ENCODE measurements at places on chromosomes 2 and 18.
A peak's percentile ranks its signal among the peaks of the same experiment; 100 is the strongest.

DNA sequence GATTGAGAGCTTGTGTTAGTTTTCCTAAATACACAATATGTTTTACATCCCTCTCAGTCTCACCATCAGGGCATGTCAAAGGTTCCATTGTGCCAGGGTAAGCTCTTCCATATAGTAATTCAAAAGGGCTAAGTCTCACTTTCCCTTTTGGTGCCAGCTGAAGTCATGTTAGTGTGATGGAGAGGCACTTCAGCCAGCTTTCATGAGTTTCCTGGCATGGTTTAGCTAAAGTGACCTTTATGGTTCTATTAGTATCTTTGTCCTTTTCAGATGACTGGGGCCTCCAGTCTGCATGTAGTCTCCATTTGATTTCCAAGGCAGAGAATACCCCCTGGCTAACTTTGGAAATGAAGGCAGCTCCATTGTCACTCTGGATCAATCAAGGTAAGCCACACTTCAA, 27.2 kb downstream of the NAT8 start:
- no peak for DNase-seq
- H3K27ac ChIP-seq = no peak overlapping the region
- no peak overlapping the region for H3K4me3 ChIP-seq
- no peaks in the 10 kb centered on the region for H3K27me3 ChIP-seq

- no peak overlapping the region for H3K27ac ChIP-seq
- H3K36me3 ChIP-seq = no peaks in the 10 kb centered on the region
- DNase-seq = no peak
- no peaks in the 10 kb centered on the region for H3K4me1 ChIP-seq
- no peak overlapping the region for H3K4me3 ChIP-seq
These were observed 53.9 kb upstream of the NRP2 start for GRCh38 chr2:205628422-205628821.

DNA sequence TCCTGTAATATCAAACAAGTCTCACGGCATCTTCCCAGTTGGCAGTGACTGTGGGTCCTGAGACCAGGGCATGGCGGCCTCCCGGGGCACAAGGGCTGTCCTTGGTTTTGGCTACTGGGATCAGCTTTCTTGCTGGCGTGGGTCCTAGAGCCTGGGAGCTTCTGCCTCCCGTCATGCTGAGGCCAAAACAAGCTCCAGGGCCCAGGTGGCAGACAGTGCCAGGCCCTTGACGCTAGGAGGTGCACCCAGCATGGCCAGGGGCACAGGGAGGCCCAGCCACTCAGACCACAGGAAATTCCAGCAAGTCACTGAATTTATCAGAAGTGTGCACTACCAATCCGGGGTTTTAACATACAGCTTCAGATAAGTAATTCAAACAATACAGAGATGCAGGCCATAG, 184.7 kb downstream of the EIPR1 start:
- no peak overlapping the region for H3K27ac ChIP-seq
- DNase-seq = peak; percentile 24
- H3K4me1 ChIP-seq = no peaks in the 10 kb centered on the region
- H3K4me3 ChIP-seq = no peak overlapping the region

DNA sequence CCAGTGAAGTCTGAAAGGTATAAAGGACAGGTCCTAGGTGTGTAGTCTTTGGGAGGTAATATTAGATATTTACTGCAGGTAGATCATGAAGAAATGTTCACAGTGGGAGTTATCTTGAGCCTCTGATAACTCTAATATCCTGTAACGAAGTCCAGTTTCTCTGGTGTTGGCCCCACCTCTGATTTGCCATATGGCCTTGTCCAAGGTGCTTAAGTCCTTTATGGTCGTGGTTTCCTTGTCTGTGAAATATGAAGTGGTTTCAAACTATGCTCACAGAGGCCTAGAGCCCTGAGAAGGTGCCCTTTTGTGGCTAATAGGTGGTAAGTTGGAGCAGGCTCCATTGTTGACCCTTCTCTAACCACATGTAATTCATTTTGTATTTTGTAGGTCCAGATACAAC, 190.7 kb downstream of the ICOS start:
- H3K36me3 ChIP-seq = no peaks in the 10 kb centered on the region
- no peaks in the 10 kb centered on the region for H3K27me3 ChIP-seq
- no peak overlapping the region for H3K27ac ChIP-seq
- no peaks in the 10 kb centered on the region for H3K4me1 ChIP-seq
- no peak for DNase-seq
- no peak overlapping the region for H3K4me3 ChIP-seq

GRCh38 chr2:9686061-9686460, 55.3 kb upstream of the YWHAQ start:
- no peaks in the 10 kb centered on the region for H3K27me3 ChIP-seq
- H3K27ac ChIP-seq = no peak overlapping the region
- no peaks in the 10 kb centered on the region for H3K4me1 ChIP-seq
- H3K4me3 ChIP-seq = no peak overlapping the region
- DNase-seq = no peak
- H3K36me3 ChIP-seq = no peaks in the 10 kb centered on the region

GRCh38 chr2:30949435-30949834, 142.2 kb upstream of the CAPN13 start:
- no peak overlapping the region for H3K4me3 ChIP-seq
- no peaks in the 10 kb centered on the region for H3K36me3 ChIP-seq
- H3K4me1 ChIP-seq = no peaks in the 10 kb centered on the region
- no peak overlapping the region for H3K27ac ChIP-seq
- DNase-seq = no peak

DNA sequence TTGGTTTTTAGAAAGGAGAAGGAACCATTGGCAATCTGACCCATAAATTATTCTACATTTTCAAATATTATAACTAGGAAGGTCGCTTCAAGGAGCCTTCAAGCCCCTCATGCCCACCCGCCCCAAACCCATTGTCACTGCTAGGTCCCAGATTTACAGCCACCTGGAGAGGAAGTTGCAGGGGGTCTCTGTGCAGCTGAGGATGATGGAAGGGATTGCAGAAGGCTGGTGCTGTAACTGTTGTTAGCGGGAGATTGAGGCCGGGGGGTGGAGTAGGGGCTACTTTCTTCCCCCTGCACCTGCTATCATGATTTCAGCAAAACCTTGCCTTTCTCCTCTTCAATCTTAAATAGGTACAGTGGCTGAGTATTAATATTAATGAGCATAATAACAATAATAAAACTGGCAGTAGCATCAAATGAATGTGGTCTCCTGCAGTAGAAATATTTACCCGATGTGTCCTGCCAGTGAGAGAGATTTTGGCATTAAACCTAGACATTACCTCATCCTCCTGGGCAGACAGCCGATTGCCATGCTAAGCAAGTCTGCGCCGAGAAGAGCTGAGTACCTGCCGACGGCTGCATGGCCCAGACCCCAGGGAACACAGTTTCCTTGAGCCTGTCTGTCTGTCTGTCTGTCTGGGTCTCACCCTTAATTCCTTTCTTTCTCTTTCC, 225.4 kb downstream of the FAM210A start:
- peak overlapping the region; percentile 73 for H3K27ac ChIP-seq
- peak overlapping the region; percentile 21 for H3K4me3 ChIP-seq
- no peak for DNase-seq
- peaks cover 5% of the 10 kb centered on the region for H3K4me1 ChIP-seq

GRCh38 chr2:18490901-18491300, 69.6 kb downstream of the RDH14 start:
- no peak overlapping the region for H3K4me3 ChIP-seq
- no peaks in the 10 kb centered on the region for H3K4me1 ChIP-seq
- no peaks in the 10 kb centered on the region for H3K36me3 ChIP-seq
- DNase-seq = no peak
- no peaks in the 10 kb centered on the region for H3K27me3 ChIP-seq

DNA sequence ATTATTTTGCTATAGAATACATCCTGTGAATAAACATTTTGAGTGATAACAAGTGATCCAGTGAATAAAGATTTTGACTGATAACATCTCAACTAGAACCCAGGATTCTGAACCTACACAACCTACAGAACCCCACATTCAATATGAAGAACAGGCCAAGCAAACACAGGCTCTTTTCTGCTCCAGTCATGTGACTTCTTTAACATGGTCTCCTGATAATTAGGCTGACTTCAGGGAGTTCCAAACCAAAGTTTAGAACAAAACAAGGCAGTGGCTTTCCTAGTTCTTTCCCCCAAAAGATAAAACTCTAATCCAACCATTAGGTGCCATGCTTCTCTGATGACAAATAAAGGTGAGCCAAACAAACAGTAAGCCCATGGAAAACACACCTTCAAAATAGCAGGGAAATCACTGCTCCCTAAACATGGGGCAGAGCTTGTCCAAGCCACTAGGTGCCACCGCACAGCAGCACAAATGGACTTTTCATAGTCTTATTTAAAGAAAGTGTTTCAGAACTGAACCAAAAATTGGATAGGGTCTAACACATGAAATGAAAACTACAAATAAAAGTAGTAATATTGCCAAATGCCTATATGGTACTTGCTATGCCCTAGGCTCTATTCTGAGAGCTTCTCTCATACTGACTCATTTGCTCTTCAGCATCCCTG, 95.3 kb downstream of the EVA1A start:
- DNase-seq = no peak
- H3K36me3 ChIP-seq = no peaks in the 10 kb centered on the region
- H3K27me3 ChIP-seq = no peaks in the 10 kb centered on the region
- no peaks in the 10 kb centered on the region for H3K4me1 ChIP-seq
- no peak overlapping the region for H3K27ac ChIP-seq

DNA sequence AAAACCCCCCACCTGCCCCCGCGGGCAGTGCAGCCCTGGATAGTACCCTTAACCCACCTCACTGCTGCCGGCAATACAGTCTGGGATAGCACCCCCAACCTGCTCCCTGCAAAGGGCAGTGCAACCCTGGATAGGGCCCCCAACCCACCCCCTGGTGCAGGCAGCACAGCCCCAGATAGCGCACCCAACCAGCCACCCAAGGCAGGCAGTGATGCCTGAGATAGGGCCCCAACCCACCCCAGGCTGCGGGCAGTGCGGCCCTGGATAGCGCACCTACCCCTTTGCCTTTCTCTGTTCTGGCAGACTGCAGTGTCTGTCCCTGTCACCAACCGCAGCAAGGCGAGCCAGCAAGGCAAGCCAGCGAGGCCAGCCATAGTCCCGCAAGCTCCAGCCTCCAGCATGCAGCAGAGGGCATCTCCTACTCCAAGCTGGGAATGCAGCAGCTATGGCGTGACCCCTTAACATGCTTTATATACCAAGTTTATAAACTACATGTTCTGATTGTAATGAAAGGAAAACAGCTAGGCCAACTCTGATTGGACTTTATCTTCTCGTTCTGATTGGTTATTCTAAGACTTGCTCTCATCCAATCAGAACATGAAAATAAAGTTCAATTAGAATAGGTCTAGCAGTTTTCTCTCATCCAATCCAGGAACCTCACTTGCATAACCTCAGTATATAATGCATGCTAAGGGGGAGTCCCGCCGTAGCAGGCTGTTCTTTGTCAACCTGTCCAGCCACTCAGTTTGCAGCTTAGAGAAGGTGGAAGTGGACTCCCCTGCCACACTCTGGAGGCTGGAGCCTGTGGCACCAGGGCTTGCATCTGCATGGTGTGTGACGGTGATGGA, 34.1 kb upstream of the ANKRD62 start:
- no peak overlapping the region for H3K4me3 ChIP-seq
- no peak for DNase-seq
- no peaks in the 10 kb centered on the region for H3K36me3 ChIP-seq

GRCh38 chr2:200041639-200042038, 86.3 kb downstream of the MAIP1 start:
- no peaks in the 10 kb centered on the region for H3K36me3 ChIP-seq
- no peak overlapping the region for H3K4me3 ChIP-seq
- no peaks in the 10 kb centered on the region for H3K4me1 ChIP-seq
- no peak for DNase-seq
- H3K27me3 ChIP-seq = no peaks in the 10 kb centered on the region

DNA sequence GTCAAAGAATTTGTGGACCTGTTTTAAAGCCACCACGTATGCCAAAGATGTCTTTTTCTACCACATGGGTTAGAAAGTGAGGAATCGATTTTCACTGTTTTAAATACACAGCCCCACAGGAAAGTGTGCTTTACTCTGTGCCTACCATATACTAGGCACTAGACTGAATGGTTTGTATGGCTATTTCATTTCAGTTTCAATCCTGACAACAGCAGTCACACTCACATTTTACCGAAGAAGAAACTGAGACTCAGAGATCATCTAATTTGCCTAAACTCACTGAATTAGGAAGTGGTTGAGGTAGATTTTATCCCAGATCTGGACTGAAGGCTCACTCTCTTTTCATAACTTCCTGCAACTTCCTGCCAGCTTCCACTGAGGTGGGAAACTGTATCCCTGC, 176.4 kb downstream of the ALK start:
- H3K27me3 ChIP-seq = no peaks in the 10 kb centered on the region
- DNase-seq = no peak
- H3K4me1 ChIP-seq = no peaks in the 10 kb centered on the region
- no peaks in the 10 kb centered on the region for H3K36me3 ChIP-seq
- H3K4me3 ChIP-seq = no peak overlapping the region

- DNase-seq = no peak
- H3K27ac ChIP-seq = no peak overlapping the region
- no peaks in the 10 kb centered on the region for H3K4me1 ChIP-seq
- H3K27me3 ChIP-seq = no peaks in the 10 kb centered on the region
- H3K4me3 ChIP-seq = no peak overlapping the region
These were observed 145.6 kb upstream of the KLHL29 start for GRCh38 chr2:23239374-23239773.

- no peak for DNase-seq
- H3K27me3 ChIP-seq = no peaks in the 10 kb centered on the region
- no peak overlapping the region for H3K27ac ChIP-seq
- H3K36me3 ChIP-seq = no peaks in the 10 kb centered on the region
These were observed 133.0 kb upstream of the TLK1 start for GRCh38 chr2:171293661-171294060.

DNA sequence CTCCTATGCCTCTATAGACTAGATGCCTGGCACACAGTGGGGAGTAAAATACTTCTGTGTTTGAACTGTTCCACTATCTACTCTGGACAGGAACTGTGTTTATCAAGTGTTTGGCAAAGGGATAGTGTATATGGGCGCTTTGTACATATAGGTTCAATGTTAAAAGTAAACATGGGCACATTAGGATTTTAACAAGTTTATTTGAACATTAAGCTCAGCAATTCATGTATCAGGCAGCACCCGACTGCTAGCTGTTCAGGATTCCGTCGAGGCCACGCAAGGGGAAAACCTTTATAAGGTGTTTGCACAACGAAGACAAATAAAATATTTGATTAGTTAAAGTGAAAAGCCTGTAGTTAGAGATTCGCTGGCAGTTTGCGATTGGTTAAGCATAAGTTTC, 43.4 kb upstream of the ROCK2 start:
- no peaks in the 10 kb centered on the region for H3K27me3 ChIP-seq
- no peaks in the 10 kb centered on the region for H3K36me3 ChIP-seq
- no peaks in the 10 kb centered on the region for H3K4me1 ChIP-seq
- no peak overlapping the region for H3K4me3 ChIP-seq

- H3K27me3 ChIP-seq = no peaks in the 10 kb centered on the region
- H3K4me1 ChIP-seq = no peaks in the 10 kb centered on the region
- DNase-seq = no peak
- H3K36me3 ChIP-seq = no peaks in the 10 kb centered on the region
- no peak overlapping the region for H3K4me3 ChIP-seq
- H3K27ac ChIP-seq = no peak overlapping the region
These were observed 32.5 kb upstream of the CD28 start for GRCh38 chr2:203673933-203674332.

Measured in aorta (tissue), 5 donors.